Skin of body (tissue), 3 donors: ENCODE measurements at places on chromosomes 5 and 9.

DNA sequence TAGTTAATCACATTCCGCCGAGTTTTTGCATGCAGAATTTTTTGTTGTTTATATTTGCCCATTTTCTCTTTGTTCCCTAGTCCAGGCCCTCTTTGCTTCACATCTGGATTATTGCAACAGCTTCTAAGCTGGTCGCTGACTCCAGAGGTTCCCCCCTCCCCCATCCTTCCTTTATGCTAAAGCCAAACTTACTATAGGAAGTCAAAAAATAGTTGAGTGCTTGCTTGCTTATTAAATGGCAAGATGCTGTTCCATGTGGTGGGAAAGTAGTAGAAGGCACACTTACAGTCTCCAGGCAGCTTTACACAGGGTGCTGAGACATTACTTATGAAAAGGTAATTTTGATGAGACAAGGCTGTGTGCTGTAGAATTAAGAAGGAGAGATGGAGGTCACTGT, 1.3 kb downstream of the ZBTB34 start:
- DNase-seq: peak; percentile 47

- DNase-seq: no peak
Measured at GRCh38 chr5:53063791-53064190, 45.8 kb downstream of the MOCS2 start.

GRCh38 chr9:116423149-116423548, 264.0 kb upstream of the TRIM32 start:
- no peak for DNase-seq

DNA sequence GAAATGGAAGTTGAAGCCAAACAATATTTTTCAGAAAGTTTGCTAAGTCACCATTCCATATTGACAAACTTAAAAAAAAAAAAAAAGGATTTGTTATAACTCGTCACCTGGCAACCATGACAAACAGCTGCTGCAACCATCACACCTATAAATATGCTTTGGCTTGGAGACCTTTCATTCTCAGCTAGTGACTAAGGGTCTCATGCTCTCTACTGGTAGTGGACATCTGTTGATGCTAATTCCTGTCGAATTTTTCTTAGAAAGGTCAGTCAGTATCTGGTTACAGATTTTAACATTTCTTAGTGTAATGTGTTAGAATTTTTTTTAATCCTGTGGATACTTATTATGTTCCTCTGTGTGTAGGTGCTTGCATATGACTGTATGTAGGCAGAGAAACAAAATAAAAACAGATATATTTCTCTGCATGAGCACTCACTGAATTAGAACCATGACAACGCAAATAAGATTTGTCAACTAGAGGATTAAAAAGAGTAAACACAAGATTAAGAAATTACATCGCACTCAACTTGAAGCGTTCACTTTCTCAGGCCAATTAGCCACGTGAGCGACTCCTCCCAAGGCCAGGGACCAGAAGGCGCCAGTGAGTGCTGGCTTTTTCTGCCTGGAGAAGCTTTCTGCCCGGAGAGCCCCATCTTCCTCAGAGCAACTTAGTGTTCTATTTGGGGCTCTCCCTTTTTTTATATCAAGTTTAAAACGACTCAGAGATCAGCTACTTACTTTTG, 27.0 kb upstream of the ZNF622 start:
- no peak for DNase-seq

GRCh38 chr5:83026516-83026915, 50.7 kb downstream of the TMEM167A start:
- no peak for DNase-seq

DNA sequence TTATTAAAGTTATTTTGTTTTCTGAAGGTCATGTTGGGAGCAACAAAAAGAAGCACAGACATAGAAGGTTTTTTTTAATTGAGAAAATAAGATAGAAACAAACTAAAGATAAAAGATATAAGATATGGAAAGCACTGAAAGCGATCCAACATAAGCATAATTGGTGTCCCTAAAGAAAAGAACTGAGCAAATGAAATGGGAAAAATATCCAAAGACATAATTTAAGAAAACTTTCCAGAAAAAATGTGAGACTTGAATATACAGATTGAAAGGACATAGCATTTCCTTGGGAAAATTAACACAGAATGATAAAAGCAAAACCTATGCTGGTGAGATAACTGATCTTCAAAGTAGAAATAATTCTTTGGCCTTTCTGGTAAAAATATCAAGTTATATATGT, 289.3 kb downstream of the KIAA0825 start:
- no peak for DNase-seq

DNA sequence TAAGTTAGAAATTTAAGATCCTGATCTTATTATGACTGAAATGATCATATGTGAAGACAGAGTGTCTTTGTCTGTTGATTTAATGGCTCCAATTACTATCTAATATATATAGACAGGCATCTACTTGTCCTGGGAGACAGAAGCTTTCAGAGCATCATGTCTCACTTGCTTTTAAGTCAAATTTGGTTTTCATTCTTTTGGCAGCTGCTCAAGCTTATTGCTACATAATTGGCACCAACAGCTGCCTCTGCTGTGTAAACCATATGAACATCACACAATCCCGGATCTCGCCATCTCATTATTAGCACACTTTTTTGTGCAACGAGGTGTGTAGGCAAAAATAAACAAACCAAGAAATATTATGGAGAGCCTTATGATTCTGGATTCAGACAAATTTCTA, 1717.9 kb downstream of the EFNA5 start:
- DNase-seq: peak; percentile 41

- DNase-seq: no peak
Measured at GRCh38 chr9:129182625-129183494, 4.8 kb upstream of the IER5L start.

- DNase-seq: no peak
Measured at GRCh38 chr5:35237580-35238376, 7.5 kb upstream of the PRLR start.

GRCh38 chr5:172714491-172715420, 56.2 kb downstream of the DUSP1 start:
- peak; percentile 56 for DNase-seq

GRCh38 chr9:137255448-137256114, 454 bp downstream of the NELFB start:
- no peak for DNase-seq

GRCh38 chr9:78029551-78030295, 1.9 kb downstream of the GNAQ start:
- peak; percentile 50 for DNase-seq

- DNase-seq: peak; percentile 96
Measured at GRCh38 chr9:130780865-130781504, 54.1 kb upstream of the ABL1 start.

DNA sequence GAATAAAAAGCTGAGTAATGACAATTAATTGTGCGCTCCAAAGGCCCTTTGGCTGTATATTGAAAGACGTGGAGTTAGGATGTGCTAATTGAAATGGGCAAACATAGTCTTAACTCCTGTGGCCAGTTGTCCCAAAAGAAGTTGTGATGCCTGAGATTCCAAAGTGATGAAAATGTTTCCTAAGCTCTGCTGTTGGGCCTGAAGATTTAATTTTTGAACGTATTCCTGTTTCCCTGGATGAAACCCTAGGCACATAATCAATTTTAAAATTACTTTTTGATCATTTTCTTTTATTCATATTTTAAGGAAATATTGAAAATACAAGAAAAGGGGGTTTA, 87.9 kb downstream of the PRDM6 start:
- no peak for DNase-seq

GRCh38 chr5:58680503-58680902, 97.6 kb downstream of the RAB3C start:
- DNase-seq: no peak

- DNase-seq: no peak
Measured at GRCh38 chr9:123253204-123253603, 15.2 kb downstream of the STRBP start.

DNA sequence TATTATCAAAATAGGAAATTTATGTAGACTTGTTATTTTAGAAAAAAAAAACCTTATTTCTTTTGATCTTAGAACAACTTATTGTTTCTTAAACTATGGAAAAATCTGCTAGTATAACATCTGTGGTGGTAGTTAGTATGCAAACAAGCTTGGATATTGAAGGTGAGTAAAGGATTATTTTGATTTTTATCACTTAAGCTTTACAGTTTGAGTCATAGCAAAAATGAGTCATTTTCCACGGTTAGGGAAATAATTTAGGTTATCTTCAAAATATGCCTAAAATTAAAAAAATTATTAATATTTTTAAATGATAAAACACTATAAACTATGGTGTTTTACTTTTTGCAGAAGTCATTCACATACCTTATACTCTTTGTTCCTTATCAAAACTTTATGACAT, 107.2 kb upstream of the DHFR start:
- no peak for DNase-seq

- DNase-seq: no peak
Measured at GRCh38 chr5:175252234-175252805, 191.7 kb downstream of the DRD1 start.

DNA sequence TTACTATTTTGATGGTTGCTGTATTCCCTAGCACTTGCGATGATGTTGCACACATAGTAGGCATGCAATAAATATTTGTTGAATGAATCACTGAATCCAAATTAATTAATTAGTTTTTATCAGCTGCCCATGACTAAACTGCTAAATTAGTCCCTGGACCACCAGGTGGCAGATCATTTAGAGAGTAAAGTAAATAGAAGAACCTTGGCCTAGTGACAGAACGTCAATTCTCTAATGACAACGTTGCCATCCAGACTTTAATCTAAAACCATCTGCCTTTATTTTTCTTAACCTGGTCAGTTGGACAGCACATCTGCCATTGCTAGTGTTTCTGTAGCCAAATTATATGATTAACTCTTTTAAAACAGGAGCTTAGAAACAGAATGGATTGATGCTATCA, 457.5 kb downstream of the KIF4B start:
- no peak for DNase-seq
